ENCODE measurements at places on chromosomes 1 and 21. TPM values are rescaled to one million over a fixed set of nuclear protein-coding genes. Genes with fewer than 3 reads are reported as not detected.

DNA sequence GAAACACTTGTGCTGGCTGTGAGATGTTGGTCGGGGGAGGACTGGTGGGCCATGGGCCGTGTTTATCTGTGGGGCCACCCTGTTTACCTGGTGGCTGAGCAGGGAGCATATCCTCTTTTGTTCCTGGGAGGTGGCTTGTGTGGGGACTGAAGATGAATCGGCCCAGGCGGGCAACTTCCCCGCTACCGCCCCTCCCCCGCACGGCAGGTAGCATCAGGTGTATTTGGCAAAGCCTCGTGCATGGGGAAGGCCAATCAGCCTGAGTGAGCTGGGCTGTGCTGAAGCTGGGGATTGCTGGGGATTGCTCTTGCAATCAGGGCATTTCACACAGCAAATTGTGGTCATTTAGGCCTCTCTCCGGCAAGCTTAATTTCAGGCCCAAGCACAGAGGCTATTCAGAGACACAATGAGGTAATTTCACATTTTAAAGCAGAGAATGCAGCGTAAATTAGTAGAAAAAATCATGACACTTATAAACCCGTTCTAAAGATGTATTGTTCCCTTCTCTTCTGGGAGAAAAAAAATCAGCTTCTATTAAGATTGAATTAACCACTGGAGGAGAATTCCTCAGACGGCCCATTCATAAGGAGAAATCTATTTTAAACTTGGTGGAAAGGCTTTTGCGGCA is 197.7 kb upstream of the POU3F1 start:
- DNase-seq = no peak

GRCh38 chr21:34885125-34885524 is 164.0 kb downstream of the RUNX1 start:
- no peak for DNase-seq

GRCh38 chr1:211614615-211615014 is 35.7 kb upstream of the SLC30A1 start:
- DNase-seq = no peak

GRCh38 chr1:171038284-171038683 is 52.4 kb upstream of the FMO3 start:
- no peak for DNase-seq

DNA sequence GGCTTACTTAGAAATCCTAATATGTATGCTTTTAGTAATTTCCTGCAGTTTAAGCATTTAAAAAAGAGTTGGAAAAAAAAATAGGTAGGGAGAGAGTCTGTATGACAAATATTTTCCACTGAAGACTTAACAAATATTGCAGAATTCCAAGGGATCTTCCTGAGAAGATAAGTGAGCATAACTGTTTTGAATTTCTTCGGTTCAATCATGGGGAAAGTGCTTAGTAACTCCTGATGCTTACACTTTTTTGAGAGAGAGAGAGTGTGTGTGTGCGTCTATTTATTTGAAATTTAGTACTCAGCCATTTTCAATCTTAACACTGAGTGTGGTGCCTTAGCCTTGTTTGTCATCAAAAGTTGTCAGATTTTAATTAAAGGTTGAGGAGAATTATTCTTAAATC is 18.5 kb downstream of the SON start:
- no peak for DNase-seq

Gene CDA
- total RNA-seq = 0.53 TPM

GRCh38 chr1:226737819-226738420 is 1.2 kb downstream of the ITPKB start:
- no peak for DNase-seq

DNA sequence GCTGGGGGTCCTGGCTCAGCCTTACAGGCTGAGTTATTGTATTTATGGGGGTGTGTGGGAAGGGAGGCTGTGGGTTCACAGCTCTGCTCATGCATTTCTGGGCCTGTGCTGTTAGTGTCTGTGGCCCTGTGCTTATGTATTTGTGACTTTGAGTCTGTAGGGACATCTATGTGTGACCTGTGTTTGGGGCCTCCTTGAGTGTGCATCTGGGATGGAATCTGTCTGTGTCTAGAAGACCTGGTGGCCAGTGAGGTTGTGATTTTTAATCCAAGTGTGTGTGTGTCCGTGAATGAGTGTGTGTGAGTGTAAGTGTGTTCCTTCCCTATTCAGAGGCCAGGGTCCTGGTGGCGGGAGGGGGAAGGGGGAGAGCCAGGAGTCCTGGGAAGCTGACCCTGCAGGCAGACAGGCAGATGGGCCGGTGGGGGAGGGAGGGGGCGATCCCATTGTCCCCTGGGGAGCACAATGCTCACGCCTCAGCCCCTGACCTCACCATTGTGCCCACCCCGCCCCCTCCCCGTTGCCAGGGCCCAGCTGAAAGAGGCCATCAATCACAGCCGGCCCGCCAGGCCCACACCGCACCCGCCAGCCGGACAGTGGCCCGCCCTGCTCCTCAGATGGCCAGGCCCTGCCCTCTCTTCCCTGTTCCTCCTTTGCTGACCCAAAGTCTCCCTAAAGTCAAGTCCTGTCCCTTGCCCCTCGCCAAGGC is 19.6 kb downstream of the SLC27A3 start:
- DNase-seq = no peak

Gene TCP10L
- total RNA-seq = 0.53 TPM

Gene KRTAP20-4
- total RNA-seq = not detected

DNA sequence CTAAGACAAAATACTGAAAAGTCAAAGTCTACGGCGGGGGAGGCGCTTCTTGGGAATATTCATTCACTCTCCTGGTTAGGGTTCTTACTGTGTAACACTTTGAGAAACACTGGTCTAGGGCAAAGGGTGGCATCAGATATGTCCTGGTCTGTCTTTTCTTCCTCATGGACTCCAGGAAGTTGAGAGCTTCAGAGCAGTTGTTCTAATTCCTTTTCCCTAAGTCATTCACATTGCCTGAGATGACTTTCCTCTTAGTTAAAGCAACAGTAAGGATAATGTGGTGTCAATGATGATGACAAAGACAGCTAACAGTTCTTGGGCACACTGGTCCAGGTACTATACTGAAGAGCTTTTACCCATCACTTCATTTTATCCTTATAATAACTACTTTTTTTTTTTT is 27.0 kb downstream of the FGGY start:
- no peak for DNase-seq

- no peak for DNase-seq
Measured at GRCh38 chr1:33161061-33161681, 20.7 kb downstream of the TRIM62 start.

- peak; percentile 52 for DNase-seq
Measured at GRCh38 chr1:39701049-39701439, 9.8 kb upstream of the HPCAL4 start.

- DNase-seq = no peak
Measured at GRCh38 chr1:47867438-47868347, 129.5 kb downstream of the TRABD2B start.

Gene ATAD3C
- 0.26 TPM for total RNA-seq

Gene CD48
- total RNA-seq = 7.0 TPM

Gene VANGL2
- total RNA-seq = 4.1 TPM

GRCh38 chr21:39384674-39385298 is 35.9 kb upstream of the HMGN1 start:
- DNase-seq = no peak

Gene RNF186
- total RNA-seq = not detected

Gene DIRAS3
- total RNA-seq = 3.0 TPM

DNA sequence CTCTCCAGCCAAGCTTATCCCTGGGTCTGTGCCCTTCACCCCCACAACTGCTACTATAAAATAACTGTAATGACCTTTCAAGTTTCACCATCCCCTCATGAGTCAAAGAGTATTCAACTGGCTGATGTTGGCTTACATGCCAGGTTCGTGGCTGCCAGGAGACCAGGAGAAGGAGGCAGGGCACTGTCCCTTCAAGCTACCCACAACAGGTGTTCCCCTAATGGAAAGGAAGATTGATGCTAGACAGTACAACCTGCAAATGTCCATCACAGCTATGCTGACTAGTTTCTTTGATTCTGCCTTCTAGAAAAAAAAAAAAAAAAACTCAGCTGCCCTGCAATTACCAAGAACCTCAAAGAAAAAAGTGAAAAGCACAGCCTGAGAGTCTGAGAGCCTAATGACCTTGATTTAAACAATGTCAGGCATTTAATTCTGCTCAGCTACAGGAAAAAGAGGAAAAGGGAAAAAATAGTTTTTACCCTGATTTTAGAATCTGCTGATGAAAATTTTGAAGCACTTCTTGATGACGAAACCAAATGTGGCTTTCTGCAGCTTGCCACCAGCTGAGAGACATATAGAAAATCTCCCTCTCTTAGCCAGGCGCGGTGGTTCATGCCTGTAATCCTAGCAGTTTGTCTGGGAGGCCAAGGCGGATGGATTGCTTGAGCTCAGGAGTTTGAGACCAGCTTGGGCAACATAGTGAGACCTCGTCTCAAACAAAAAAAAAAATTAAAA is 82.7 kb upstream of the ROR1 start:
- no peak for DNase-seq

Gene MAP1LC3C
- total RNA-seq = 1.9 TPM

Gene IVL
- total RNA-seq = 2.7 TPM

Gene DDR2
- 101 TPM for total RNA-seq

DNA sequence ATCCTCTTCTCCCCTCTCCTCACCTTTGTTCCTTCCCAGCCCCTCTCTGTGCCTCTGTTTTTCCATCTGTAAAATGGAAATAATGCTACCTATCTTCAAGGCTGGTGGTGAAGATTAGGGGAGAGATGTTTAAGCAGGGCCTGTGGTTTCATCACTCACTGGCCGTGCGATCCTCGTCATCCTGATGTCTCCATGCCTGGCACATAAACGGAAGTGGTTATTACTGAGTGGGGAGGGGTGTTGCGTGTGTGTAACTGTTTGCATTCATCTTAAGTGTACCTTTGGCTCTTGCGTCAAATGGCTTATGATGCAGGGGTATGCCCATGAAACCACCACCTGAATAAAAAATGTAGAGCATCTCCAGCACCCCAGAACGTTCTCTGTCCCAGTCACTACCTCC is 17.2 kb upstream of the C1QA start:
- no peak for DNase-seq

Gene CAPN8
- 1.6 TPM for total RNA-seq

- DNase-seq = no peak
Measured at GRCh38 chr1:19640363-19641316, 3.5 kb upstream of the NBL1 start.

GRCh38 chr1:119188926-119189325 is 48.5 kb upstream of the WARS2 start:
- no peak for DNase-seq

- no peak for DNase-seq
Measured at GRCh38 chr1:33876970-33877650, 13.2 kb downstream of the HMGB4 start.

DNA sequence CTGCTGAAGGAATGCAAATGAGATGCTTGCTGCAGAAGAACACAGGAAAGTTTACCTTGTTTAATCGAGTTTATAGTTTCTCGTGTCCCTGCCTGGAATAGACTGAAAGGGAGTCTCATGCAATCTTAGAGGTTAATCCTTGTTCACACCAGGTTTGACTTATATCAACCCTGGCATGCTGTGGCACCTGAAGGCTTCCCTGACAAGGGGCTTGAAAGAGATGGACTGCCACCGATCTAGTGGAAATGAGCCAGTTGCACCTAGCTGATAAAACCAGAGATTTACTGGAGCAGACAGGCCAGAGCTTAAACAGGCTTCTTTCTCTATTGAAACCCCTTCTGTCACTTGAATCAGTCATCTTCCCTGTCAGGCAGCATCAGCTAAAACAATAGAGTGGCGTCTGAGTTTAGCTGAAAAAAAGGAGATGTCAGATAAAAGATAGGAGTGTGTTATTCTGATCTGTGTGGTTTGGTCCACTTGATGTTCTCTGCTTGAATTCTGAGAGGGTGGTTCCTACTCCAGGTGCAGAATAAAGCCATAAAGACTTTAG is 349.7 kb downstream of the RWDD3 start:
- DNase-seq = no peak

Gene ACTL8
- not detected for total RNA-seq

Gene PRELP
- 6.3 TPM for total RNA-seq

DNA sequence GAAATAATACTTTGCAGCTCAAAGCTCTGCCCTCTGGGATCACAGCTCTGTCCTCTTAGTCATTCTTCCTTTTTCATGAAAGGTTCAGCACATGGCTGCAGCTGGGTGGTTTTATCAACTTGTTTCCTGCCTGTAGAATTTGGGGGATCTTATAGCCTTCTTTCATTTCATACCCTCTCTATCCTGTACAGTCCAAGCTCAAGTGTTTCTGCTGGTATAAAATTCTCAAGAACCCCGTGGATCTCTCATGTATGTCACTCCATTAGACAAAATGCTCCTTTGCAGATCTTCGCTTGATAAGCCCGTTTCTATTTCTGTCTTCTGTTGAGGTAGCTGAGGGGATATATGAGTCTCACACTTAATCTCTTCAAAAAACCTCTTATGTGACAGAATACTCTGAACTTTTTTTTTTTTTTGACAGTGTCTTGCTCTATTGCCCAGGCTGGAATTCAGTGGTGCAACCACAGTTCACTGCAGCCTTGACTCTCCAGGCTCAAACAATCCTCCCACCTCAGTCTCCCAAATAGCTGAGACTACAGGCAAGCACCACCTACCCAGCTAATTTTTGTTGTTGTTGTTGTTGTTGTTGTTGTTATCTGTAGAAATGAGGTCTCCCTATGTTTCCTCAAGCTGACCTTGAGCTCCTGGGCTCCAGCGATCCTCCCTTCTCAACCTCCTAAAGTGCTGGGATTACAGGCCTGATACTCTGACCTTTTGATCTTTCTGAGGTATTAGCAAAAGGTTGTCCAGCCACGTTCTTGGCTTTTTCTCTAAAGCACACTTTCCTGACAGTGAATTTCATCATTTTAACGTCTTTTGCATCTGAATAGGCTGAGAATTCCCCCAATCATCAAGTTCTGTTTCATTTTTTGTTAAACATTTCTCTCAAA is 24.6 kb upstream of the COL9A2 start:
- no peak for DNase-seq

Gene OR2M7
- total RNA-seq = not detected

Gene SPRR2B
- total RNA-seq = not detected

- DNase-seq = no peak
Measured at GRCh38 chr1:67833602-67833940, 304 bp upstream of the GNG12 start.

GRCh38 chr21:32753818-32754585 is 17.6 kb downstream of the PAXBP1 start:
- DNase-seq = no peak

Gene TFF1
- total RNA-seq = not detected

- DNase-seq = no peak
Measured at GRCh38 chr1:236468625-236469024, 55.2 kb upstream of the LGALS8 start.
